Muscle of back (tissue), 13 donors: ENCODE measurements at places on chromosomes 11 and 22. TPM values are rescaled to one million over a fixed set of nuclear protein-coding genes. Genes with fewer than 3 reads are reported as not detected.

The STK33 gene
- polyA plus RNA-seq: 4.1 TPM

The PGA5 gene
- 2.0 TPM for polyA plus RNA-seq

The C1QTNF5 gene
- 28.8 TPM for polyA plus RNA-seq

The DSCAML1 gene
- polyA plus RNA-seq: 1.3 TPM

The VSIG2 gene
- polyA plus RNA-seq: 1.1 TPM

The CD3D gene
- polyA plus RNA-seq: not detected

The CHRM4 gene
- polyA plus RNA-seq: not detected

The NARS2 gene
- polyA plus RNA-seq: 18.5 TPM

The INS gene
- polyA plus RNA-seq: not detected

The MYO7A gene
- polyA plus RNA-seq: 2.6 TPM

The MFRP gene
- polyA plus RNA-seq: not detected

The KDM4D gene
- 1.1 TPM for polyA plus RNA-seq

The QSER1 gene
- 17.6 TPM for polyA plus RNA-seq

The TMPRSS13 gene
- not detected for polyA plus RNA-seq

The FAM180B gene
- polyA plus RNA-seq: 2.6 TPM

The AHNAK gene
- 329 TPM for polyA plus RNA-seq

The MUC6 gene
- polyA plus RNA-seq: 0.35 TPM

The PATE3 gene
- not detected for polyA plus RNA-seq

The P2RY6 gene
- 1.3 TPM for polyA plus RNA-seq

The LINC01488 gene
- polyA plus RNA-seq: not detected

The ROBO4 gene
- polyA plus RNA-seq: 23.0 TPM

The OR56A1 gene
- polyA plus RNA-seq: not detected

The CSNK2A3 gene
- 0.89 TPM for polyA plus RNA-seq

The PACSIN2 gene
- 29.8 TPM for polyA plus RNA-seq

The OR52B2 gene
- not detected for polyA plus RNA-seq

The IFT27 gene
- polyA plus RNA-seq: 25.2 TPM

The NLRP14 gene
- 0.07 TPM for polyA plus RNA-seq

The DNAJB7 gene
- polyA plus RNA-seq: 0.26 TPM

The SPI1 gene
- polyA plus RNA-seq: 4.4 TPM

The SLC15A3 gene
- polyA plus RNA-seq: 30.3 TPM

The SUSD2 gene
- 0.56 TPM for polyA plus RNA-seq

The GSTT2B gene
- 7.2 TPM for polyA plus RNA-seq

The OR52I2 gene
- not detected for polyA plus RNA-seq

The SNX32 gene
- 1.6 TPM for polyA plus RNA-seq

The SYNGR1 gene
- 13.0 TPM for polyA plus RNA-seq

The ADAMTS15 gene
- 22.2 TPM for polyA plus RNA-seq

The ASCL2 gene
- polyA plus RNA-seq: not detected

The HIC2 gene
- polyA plus RNA-seq: 4.3 TPM

The UBQLNL gene
- 0.24 TPM for polyA plus RNA-seq

The SLC6A5 gene
- not detected for polyA plus RNA-seq

The APBB1 gene
- 30.8 TPM for polyA plus RNA-seq

The CFAP300 gene
- 1.3 TPM for polyA plus RNA-seq

The PLAAT5 gene
- 1.9 TPM for polyA plus RNA-seq

The MMP27 gene
- polyA plus RNA-seq: 0.41 TPM

The PANX3 gene
- not detected for polyA plus RNA-seq
